ENCODE measurements at places on chromosomes 3 and 15.

GRCh38 chr3:120477781-120478180 is 27.0 kb upstream of the FSTL1 start:
- DNase-seq = no peak

- DNase-seq = no peak
These were observed 261.2 kb upstream of the DNAJC19 start for GRCh38 chr3:181250714-181251113.

GRCh38 chr3:23002836-23003732 is 200.0 kb upstream of the UBE2E2 start:
- DNase-seq = no peak

DNA sequence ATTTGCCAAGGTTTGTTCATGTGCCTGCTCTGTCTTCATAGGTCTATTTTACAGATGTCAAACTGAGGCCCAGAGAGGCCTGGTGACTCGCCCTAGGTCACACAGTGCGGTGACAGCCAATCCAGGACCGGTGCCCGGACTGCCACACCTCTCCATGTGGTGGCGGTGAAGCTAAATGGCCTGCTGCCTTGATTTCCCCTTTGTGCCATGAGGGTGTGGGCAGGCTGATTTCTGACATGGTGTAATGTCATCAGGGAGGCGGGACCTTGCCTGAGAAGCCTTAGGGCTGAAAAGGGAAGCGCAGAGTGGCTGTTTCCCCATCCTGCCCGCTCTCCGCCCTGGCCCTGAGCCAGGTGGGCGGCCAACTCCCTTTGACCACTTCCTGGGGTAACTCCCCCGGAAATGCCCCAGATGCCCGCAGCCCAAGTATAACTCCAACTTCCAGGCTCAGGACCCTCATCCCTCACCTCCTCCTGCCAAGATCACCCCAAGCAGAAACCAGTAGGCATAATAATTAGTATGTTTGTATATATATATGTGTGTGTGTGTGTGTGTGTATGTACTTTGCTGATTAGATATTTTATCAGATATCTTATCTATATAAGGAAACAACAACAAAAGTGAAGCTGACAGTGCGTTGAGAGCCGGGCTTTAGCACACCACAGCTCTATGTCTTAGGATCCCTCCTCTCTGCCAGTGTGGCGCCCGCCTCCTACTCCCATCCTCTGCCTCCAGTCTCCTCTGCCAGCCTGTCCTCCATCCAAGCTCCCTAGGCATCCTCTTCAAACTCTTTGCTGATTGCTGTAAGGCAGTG is 63.9 kb downstream of the IQSEC1 start:
- DNase-seq = peak; percentile 30

- DNase-seq = no peak
These were observed 3.2 kb downstream of the CD276 start for GRCh38 chr15:73687351-73687750.

DNA sequence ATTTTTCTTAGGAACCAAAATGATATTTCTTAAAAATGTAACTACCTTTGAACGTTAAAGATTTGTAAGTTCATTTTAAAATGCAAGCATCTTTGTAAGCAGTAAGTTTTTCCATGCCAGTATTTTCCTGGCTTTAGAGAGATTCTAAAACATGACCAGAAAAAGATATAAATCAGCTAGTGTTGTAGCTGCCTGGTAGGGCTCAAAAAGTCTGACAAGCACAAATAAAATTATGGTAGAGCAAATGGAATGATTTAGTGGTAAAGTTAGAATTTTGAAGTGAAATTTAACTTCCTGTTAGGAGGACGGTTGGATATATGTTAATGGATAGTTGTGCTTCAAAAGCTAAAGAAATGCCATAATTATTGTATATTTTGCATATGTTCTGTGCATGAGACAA is 29.7 kb downstream of the GABRR3 start:
- DNase-seq = no peak

GRCh38 chr3:48919215-48920138 is 835 bp downstream of the ARIH2 start:
- DNase-seq = peak; percentile 48

DNA sequence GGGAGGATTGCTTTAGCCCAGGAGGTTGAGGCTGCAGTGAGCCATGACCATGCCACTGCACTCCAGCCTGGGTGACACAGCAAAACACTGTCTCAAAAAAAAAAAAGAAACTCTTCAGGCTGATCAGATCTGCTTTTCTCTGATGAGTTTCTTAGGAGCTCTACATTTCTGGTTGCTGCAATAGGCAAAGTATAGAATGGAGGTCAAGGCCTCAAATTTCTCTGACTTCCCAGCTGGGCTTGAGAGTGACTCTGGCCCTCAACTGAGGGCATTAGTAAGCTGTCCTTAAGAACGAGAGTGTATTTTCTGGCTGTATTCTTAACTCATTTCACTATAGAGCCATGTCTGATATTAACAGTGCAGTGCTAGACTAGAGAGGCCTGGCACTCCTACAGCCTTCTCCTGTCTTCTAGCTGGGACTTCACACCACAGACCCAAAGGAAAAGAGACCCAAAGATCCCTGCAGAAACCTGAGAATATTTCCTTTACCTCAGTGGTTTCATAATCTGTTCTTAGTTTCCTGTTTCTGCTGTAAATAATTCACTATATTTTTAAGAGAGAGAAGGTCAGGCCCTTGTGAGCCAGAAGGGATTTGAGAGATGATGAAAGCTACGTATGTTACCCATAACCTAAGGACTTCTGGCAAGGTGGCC is 2.0 kb upstream of the NR1I2 start:
- no peak for DNase-seq

- no peak for DNase-seq
These were observed 66.9 kb upstream of the ZBED2 start for GRCh38 chr3:111662012-111662411.

DNA sequence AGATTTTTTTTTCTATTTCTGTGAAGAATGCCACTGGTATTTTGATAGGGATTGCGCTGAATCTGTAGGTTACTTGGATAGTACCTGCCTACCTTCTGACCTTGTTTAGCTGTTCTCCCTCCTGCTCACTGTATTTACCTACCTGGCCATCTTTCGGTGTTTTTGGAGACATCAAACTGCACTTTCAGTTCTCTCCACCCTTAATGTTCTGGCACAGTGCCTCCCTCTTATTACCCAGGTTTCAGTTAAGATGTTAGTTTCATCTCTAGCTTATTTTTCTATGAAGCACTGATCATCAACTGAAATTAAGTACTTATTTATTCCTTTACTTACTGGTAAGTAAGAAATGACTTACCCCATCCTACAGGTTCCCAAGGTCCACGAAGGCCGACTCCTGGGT is 74.4 kb upstream of the KLHL25 start:
- DNase-seq = no peak

- DNase-seq = no peak
These were observed 112.2 kb upstream of the SLC6A11 start for GRCh38 chr3:10703875-10704274.

GRCh38 chr3:2921903-2922302 is 188.3 kb downstream of the IL5RA start:
- DNase-seq = no peak

DNA sequence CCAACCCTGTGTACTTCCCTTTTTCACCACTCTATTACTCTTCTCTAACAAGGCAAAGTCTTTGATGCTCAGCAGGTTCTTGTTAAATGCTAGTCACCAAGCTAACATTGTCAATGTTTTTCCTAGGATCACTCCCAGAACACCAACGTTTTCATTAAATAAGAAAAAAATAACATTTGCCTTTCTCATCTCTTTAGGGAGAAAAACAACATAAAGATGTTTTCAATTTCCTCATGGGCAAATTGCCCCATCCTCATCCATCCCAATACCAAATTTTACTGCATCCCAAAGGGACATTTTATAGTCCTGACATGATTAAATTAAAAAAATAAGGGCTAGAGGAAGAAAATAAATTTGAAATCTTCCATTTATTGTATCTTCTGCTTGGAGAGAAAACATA is 106.5 kb downstream of the SUCNR1 start:
- no peak for DNase-seq

DNA sequence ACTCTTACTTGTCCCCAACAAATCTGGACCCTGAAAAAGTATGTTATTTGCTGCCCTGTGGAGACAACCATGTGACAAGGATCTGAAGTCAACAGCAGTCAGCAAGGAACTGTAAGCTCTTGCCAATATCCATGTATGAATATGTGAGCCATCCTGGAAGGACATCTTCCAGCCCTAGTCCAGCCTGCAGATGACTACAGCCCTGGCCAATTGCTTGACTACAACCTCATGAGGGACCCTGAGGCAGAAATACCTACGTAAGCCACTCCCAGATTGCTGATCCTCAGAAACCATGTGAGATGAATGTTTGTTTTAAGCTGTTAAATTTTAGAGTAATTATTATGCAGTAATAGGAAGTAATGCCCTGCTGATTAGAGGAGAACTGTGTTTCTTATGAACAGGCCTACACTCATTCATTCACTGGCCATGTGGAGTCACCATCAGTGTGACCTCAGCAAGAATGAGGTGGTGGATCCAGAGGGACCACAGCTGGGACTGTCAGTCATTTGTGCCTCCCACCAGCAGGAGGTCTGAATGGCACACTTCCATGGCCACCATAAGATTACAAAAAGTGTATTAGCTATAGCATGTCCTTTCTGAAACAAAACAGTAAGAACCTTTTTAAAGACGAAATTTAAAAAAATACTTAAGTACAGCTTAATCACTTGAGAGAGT is 92.6 kb downstream of the TFDP2 start:
- no peak for DNase-seq

DNA sequence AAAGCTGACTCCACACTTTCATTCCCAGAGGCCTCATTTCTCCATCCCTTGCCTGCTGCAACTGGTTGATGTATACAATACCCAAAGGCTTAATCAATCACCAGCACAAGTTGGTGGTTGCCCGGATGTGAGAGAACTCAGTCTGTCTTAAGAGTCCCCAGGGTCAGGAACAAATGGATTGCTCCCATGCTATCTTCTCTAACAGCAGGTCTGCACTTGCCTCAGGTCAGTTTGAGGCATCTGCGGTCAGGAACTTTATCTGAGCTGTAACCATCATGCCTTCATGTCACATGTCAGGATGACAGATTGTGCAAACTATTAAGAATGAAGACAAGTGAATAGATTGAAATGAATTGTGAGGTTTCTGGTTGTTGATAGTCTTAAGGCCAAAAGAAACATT is 56.1 kb downstream of the BFSP2 start:
- no peak for DNase-seq

DNA sequence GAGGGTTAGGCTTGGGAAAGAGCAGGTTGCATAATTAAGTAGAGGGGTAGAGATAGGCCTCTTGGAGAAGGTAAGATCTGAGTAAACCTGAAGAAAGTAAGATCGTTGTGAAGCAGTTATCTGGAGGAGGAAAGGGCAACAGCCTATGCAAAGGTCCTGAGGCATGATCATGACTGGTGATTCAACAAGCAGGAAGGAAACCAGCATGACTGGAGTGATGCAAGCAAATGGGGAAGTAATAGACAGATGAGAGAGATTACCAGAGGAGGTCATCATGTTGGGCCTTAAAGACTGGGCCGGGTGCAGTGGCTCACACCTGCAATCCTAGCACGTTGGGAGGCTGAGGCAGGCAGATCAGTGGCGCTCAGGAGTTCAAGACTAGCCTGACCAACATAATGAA is 360.2 kb downstream of the EPHB1 start:
- no peak for DNase-seq

DNA sequence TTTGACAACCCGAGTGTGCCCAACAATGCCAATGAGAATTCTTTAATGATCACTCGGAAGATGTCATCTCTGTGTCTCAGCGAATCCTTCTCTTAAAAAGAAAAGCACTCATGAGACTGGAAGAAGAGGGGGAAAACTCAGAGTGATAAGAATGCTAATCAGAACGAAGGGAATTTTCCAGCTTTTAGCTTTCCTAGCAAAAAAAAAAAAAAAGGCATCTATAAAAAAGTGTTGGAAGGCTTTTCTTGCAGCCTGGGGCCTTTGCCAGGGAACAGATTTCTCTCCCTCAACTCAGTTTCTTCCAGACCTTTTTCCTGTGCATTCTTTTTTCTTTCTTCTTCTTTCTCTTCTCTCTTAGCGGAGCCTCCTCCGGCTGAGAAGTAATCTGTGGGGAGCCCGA is 80.5 kb upstream of the NEO1 start:
- DNase-seq = no peak

GRCh38 chr3:19738846-19739245 is 195.2 kb downstream of the EFHB start:
- no peak for DNase-seq

- DNase-seq = no peak
These were observed 1242.5 kb upstream of the GBE1 start for GRCh38 chr3:83003917-83004316.

GRCh38 chr3:116940719-116941118 is 231.1 kb downstream of the TUSC7 start:
- DNase-seq = no peak

GRCh38 chr3:162193148-162194095 is 696.8 kb downstream of the OTOL1 start:
- no peak for DNase-seq

- no peak for DNase-seq
These were observed 191.4 kb downstream of the TBL1XR1 start for GRCh38 chr3:177005718-177006405.

GRCh38 chr3:154224866-154225265 is 99.4 kb downstream of the DHX36 start:
- no peak for DNase-seq

- DNase-seq = no peak
These were observed 93.2 kb downstream of the IQSEC1 start for GRCh38 chr3:12979947-12980487.

DNA sequence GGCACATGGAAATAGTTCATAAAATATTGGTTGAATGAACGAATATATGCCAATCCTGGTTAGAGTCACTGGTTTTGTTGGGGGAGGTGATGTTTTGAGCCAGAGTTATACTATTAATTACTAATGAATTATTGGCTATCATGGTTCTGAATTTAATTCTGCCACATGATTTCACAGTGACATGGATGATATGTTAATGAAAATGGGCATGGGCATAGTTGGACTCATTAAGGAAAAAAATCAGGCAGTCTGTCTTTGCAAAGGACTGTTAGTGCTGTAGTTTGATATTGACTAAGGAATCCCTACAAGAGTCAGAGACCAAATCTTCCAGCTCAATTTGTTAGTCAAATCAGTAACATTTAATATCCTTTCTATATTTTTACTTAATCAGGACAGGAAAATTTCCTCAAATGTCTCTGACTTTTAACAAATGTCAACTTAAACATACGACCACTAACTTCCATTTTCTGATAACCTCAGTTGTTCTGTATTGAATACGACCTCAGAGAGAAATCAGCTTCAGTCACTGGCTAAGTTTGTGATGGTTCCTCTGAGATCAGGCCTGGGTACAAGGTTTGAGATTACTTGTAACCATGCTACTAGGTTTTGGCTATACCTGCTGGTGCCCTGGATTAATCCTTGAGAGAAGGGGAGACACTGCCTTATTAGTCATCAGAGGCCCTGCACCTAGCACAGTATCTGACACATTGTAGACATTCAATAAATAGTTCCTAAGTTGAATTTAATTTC is 13.3 kb downstream of the NFKBIZ start:
- DNase-seq = no peak
